ENCODE measurements at places on chromosomes 7 and 10.

- DNase-seq, result no peak
Measured at GRCh38 chr7:25583621-25584020, 355.3 kb upstream of the NPVF start.

DNA sequence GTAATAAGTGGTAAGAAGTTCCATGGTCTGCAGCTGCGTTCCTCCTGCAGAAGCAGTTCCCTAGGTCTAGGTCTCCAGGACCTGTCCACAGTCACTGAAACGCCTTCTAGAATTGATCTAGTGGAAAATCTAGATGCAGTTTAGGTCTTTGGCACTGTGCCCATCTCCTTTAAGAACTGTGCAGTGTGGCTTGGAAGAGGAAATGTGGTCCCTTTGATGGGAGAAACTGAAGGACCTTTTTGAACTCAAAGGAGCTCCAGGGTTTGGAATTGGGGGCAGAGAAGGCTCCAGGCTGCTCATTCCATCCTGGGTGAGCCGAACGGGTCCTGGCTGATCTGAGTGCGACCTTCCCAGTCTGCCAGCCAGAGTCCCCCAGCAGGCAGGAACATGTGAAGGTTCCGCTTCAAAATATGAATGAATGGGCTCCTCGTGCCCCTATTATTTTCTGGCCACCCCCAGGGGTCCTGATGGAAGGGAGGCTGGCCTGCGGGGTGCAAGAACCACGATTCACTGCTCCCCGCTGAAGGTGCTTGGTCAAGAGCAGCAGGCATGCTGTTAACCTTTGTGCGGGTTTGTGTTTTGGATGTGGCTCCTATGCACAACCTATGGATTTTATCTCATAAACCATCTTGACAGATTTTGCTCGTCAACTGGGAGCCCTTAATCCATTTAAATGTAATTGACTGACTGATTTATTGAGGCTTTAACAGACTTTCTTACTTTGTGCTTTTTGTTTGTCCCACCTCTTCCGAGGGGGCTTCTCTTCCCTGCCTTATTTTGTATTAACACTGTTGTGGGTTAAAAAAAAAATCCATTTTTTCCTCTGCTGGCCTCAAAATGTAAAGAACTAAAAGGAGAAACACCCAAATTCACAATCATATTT lies 36.7 kb downstream of the ZNF467 start:
- DNase-seq, result no peak

GRCh38 chr10:69885379-69886013 lies 83.8 kb downstream of the COL13A1 start:
- no peak for DNase-seq

DNA sequence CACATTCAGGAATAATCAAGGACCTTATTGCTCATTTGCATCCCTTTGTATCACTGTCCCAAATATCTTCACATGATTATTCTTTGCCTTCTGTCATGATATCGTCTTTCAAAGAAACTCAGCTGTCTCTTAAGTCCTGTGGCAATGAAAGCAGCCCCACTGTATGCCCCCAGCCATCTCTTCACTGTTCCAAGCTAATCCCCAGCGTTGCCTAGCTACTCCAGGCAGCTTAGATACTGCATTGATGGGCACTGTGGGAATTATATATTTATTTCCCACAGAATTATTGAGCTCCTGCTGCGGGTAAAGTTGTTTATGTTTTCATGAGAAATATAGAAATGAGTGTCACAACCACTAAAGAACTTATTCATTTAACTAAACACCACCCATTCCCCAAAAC lies 38.8 kb downstream of the SND1 start:
- no peak for DNase-seq

DNA sequence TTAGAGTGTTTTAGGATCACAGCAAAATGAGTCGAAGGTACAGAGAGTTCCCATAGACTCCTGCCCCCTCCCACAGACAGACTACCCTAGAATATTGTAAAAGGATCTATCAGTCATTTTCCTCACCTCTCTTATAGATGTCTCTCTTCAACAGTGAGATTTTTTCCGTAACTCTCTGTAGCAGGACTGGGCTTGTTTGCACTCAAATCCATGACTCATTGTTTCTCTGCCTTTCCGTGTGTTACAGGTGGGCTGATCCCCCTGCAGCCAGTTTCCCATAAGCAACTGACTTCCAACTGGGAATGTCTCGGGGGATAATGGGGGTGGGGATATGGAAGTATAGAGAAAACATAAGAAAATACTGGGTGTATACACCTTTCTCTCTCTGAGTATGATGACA lies 921.0 kb downstream of the GATA3 start:
- no peak for DNase-seq

GRCh38 chr7:116988363-116988989 lies 35.2 kb downstream of the ST7 start:
- DNase-seq, result peak; percentile 13

- DNase-seq, result no peak
Measured at GRCh38 chr7:68676813-68677535, 921.3 kb upstream of the AUTS2 start.

DNA sequence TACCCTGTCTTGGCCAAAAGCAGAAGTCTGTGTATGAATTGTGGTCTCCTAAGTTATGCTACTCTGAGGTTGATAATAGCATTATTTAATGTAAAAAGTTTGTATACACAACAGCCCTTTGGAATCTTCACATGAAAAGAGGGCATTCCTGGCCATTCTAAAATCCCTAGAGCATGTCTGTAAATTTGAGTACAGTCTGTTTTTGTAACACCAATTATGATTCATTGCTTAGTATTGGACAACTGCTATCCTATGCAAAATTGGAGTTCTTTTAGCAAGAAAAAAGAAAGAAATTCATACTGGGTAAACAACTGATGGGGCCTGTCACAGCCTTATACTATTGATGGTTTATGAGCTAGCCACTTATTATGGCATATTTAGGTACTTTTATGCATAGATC lies 10.2 kb downstream of the CUTC start:
- DNase-seq, result no peak

GRCh38 chr10:131226446-131227162 lies 84.9 kb downstream of the TCERG1L start:
- no peak for DNase-seq

- DNase-seq, result no peak
Measured at GRCh38 chr10:84166620-84167288, 6.8 kb upstream of the GPR15LG start.

- no peak for DNase-seq
Measured at GRCh38 chr10:61655335-61655851, 7.3 kb upstream of the CABCOCO1 start.

- no peak for DNase-seq
Measured at GRCh38 chr10:70380350-70381135, 1.9 kb downstream of the LRRC20 start.

- no peak for DNase-seq
Measured at GRCh38 chr7:132112657-132113056, 463.6 kb downstream of the PLXNA4 start.

- no peak for DNase-seq
Measured at GRCh38 chr7:143958781-143959180, 4.1 kb downstream of the OR2F1 start.

- no peak for DNase-seq
Measured at GRCh38 chr10:117536866-117537435, 5.6 kb upstream of the EMX2 start.
